ENCODE measurements at places on chromosomes 16 and 17.

DNA sequence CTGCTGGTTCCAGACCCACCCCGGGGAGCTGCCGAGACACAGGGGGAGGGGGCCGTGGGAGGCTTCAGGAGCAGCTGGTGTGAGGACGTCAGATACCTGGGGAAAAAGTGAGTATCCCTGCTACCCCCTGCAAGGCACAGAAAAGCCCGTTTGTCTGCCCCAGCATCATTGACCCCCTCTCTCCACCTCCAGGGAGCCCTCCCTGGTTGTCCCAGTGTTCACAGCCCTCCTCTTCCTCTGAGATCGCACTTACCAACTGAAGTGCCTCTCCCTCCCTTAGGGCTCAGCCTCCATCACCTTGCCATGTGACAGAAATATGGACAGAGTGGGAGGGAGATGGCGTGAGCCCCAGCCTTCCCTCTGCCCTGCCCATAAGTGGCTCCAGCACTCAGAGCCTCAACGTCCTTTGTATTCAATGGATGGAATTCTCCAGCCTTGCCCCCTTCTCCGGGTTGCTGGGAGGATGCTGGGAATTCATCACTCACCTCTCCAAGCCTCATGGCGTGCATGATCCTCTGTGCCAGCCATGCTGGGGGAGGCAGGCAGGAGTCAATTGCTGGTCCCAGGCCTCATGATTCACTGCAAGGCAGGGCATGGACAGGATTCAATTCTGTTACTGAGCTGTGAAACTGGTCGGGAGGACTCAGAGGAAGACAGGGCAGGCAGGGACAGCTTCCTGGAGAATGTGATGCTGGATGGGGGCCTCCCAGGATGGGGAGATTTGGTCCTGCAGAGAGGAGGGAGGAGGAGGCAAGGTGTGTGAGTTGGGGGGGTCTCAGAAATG is 14.6 kb downstream of the SPNS3 start:
- no peak for DNase-seq

GRCh38 chr17:30235386-30236296 is at the start of gene SLC6A4:
SLC6A4 (minus strand) TSS chr17:30235697; CDS start chr17:30221958, 13,739 bp downstream.
- DNase-seq: no peak

- no peak for DNase-seq
Measured at GRCh38 chr17:27450416-27450815, 5.8 kb upstream of the KSR1 start.

DNA sequence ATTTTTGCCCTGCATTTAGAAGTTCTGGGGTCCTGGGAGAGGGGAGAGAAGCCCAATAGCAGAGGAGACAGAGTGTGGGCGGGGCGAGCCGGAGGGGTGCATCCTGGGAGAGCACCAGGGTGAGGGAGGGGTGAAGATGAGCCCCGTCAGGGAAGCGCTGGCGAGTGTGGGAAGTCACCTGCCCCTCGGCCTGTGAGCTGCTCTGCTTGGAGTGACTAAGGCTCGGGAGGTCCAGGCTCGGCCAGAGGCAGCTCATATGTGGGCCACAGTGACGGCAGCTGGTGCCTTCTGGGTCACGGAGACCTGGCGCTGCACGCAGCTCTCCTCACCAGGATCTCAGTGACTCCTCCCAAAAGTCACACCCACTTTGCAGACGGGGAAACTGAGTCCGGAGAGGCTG is 1.1 kb downstream of the ZG16B start:
- DNase-seq: no peak

GRCh38 chr17:74391771-74392170 is 24.5 kb downstream of the GPR142 start:
- no peak for DNase-seq

- DNase-seq: no peak
Measured at GRCh38 chr16:30530163-30531037, 4.0 kb upstream of the ZNF768 start.

GRCh38 chr17:17253406-17253805 is 16.4 kb upstream of the FLCN start:
- DNase-seq: no peak

DNA sequence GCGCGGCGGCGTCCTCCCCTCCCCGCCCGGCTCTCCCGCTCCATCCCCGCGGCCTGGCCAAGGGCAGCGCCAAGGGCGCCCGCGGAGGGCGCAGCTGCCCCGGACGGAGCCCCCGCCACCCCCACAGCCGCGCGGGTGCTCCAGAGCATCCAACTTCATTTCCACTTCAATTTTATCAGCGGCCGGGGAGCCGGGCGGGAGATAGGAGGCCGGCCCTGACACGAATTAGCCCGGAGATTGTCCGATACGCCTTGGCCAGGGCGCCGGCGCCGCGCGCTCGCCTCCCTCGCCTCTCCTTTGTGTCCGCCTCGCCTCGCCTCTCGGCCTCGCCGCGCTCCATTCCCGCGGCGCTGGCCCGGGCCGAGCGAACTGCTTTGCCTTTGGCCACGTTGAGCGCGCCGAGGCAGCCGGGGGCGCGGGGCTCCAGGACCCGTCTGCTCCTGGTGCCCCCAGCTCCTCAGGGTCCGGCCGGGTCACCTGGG is 129.1 kb upstream of the LHX1 start:
- DNase-seq: no peak

GRCh38 chr16:4472880-4473279 is 1.5 kb downstream of the NMRAL1 start:
- DNase-seq: no peak

DNA sequence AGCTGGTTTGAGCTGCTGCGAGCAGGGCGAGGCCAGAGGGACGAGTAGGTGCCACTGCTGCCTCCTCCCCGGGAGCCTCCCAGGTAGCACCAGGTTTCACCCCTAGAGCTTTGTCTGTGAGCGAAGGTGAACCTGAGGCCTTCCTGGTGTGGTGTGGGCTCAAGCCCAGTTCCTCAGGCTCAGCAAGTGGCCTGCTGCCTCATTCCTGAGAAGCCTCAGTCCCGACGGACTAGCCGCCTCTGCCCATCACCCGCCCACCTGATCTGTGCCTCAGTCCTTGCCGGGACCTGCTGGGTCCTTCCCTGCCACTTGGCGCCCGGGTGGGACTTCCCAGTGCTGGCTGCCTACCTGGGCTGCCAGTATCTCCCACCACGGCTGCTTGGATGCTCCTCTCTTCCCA is 1.7 kb downstream of the NLRC3 start:
- no peak for DNase-seq

GRCh38 chr16:66401610-66402009 is 25.5 kb upstream of the BEAN1 start:
- DNase-seq: no peak

DNA sequence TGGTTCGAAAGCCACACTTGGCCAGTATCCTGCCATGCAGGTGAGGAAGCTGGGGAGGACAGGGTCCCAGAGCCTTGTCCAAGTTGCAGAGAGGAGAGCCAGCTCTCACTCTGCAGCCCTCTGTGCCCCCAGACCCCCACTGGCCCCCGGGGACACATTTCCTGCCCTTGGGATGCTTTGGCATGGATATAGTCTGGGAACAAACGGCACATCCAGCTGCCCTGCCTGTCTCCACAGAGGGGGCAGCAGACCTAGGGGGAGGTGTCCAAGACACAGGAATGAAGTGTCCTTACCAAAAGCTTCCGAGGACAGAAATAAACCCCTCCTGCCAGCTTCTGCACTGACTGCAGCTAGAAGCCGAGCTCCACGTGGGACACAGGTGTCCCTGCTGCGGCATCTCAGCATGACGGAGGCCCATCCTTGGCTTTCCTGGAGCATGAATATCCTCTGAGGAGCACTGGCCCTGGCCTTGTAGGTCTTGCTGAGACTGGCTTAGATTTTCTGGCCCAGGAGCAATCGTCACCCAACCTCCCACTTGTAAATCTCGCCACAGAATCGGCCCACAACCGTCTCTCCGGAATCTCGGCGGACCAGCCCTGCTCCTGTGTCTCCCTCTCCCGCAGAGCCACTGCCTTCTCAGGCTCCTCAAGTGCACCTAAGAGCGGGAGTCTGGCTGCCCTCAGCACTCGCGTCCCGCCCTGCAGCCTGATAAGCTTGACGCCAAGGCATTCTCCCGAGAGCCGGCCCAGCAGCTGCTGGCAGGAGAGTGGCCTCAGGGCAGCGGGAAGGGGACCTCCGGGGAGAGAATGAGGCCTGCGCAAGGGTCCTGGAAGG is 1.1 kb upstream of the CAPN15 start:
- peak; percentile 13 for DNase-seq

DNA sequence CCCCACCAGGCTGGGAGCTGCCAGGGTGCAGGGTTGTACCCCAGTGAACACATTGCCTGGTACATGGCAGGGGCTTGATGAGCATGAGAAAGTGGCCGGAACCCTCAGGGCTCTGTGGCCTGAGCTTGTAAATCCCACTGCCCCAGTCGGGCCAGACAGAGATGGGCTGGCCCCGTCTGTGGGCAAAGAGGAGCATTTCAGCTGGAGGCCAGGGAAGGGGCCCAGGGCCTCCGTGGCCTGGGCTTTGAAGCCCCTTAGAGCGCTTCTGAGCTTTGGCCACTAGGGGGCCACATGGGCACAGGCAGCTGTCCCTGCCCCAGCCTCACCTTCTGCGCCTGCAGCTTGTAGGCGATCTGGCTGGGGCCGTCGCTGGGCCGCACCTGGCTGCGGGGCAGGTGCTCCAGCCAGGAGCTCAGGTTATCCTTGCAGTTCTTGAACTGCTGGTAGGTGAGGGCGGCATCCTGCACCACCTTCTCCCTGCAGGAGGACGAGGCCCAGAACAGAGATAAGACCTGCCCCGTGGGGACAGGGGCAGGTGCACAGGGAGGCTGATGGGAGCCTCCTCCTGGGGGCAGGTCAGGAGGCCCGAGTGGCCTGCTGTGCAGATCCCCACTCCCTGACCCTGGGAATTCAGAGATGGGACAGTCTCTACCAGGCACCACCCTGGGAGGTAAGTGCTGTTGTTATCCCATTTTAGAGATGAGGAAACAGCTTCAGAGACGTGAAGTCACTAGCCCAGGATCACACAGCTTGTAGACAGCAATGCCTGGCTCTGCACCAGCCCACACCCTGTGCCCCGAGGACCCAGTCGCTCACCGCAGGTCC is 12.8 kb downstream of the EVPL start:
- peak; percentile 71 for DNase-seq

DNA sequence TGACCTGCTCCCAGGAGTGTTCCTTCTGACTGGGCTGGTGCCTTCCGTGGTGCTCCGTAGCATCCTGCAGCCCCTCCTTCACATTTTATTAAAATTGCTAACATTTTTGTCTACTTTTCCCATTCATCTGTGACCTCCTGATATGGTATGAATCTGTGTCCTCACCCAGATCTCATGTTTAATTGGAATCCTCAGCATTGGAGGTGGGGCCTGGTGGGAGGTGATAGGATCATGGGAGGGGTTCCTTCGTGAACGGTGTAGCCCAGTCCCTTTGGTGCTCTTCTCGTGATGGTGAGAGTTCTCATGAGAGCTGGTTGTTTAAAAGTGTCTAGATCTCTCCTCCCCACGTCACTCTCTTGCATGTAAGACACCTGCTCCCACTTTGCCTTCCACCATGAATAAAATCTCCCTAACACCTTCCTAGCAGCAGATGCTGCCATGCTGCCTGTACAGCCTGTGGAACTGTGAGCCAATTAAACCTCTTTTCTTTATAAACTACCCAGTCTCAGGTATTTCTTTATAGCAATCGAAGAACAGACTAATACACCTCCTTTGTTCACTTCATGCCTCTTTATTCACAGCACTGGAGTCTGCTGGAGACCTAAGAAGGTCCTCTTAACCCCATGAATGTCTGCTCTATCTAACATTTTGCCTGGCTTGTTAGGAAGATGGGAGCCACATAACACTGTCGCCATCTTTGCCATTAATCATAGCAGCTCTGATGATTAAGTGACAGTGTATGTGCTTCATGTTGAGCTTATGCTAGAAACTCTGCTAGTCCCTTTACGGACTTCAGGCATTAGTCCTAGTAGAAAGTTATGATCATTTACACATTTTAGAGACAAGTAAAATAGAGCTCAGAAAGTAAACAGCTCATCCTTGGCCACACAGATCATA is 377.7 kb upstream of the MAF start:
- DNase-seq: no peak

- no peak for DNase-seq
Measured at GRCh38 chr17:2595716-2596115, 2.3 kb downstream of the PAFAH1B1 start.

DNA sequence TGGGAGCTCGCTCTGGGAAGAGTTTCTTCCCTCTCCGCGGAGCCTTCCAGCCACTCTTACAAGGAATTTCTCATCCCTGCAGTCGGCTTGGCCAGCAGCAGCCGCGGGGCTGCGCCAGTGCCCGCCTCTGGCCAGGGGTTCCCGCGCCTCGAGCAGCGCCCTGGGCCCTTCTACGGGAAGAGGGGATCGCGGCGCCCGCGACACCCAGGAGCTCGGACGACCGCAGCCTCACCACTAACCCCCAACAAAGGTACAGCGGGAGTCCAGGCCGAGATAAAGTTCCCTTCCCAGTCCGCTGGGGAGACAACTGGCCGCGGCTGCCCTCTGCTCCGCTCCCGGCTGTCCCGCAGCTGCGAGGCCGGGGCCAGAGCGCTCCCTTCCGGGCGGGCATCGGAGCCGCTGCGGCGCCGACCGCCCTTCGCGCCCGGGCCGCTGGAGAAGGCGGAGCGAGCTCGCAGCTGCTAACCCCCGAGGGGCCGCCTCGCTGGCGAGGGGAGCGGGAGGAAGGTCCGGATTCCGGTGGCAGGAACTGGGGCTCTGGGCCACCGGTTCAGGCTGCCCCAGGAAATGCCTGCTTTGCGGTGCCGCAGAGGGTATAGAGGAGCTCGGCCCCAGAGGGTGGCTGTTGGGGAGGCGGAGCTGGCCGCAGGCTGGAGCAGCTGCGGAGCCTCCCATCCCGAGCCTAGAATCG is 3.6 kb upstream of the HS3ST3B1 start:
- no peak for DNase-seq

- DNase-seq: peak; percentile 67
Measured at GRCh38 chr17:73998653-73999645, 204.5 kb upstream of the RPL38 start.

DNA sequence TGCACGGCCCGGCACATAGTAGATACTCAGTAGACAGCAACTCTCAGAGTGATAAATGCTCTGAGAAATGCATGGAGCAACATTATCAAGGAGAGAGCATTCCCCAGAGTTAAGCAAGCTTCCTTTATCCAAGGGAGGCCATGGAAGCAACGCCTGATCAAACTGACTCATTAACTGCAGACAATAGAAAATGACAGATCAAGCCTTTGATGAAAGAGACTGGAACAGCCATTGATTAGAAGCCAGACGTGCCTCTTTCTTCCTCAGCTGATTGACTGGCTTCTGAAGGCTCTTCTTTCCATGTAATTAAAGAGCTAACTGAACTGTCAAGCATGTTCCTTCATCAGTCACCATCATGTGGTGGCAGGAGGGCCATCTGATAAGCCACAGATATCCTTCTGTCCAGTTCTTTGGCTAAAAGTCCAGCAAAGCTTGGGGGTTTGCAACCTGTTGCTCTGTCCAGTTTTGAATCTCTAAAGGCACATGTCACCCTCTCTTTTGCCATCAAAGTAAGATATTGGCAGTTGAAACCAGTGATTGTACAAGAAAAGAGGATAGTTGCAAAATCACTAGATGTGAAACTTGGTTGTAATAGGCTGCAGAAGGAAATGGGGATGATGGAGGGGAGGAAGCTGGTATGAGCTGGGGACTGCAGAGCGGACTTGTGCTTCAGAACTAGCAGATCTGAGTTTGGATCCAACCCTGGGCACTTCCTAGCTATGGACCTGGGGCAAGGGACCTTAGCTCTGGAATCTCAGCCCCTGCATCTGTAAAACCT is 188.0 kb downstream of the HAPSTR1 start:
- no peak for DNase-seq

GRCh38 chr16:27511657-27512448 is 37.9 kb downstream of the GTF3C1 start:
- DNase-seq: no peak
